ENCODE measurements at places on chromosomes 7 and 10.

GRCh38 chr10:31083765-31084184 is 52.1 kb upstream of the ZNF438 start:
- peak; percentile 50 for DNase-seq

DNA sequence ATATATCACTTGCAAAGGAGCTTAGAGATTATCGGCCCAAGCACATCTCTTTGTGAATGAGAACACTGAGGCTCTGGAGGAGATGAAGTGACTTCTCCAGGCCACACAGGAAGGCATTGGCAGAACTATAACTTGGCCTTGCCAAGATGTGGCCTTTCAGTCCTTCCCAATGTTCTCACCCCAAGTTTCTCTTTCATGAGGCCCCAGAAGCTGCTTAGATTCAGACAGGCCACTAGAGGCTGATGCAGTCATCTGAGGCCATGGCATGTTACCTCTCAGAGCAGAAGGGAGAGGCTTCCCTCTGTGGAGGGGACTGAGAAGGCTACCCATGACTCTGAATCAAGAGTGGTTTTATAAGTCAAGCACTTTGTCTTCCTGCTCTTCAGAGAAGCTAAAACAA is 1003.7 kb downstream of the LRMDA start:
- no peak for DNase-seq

DNA sequence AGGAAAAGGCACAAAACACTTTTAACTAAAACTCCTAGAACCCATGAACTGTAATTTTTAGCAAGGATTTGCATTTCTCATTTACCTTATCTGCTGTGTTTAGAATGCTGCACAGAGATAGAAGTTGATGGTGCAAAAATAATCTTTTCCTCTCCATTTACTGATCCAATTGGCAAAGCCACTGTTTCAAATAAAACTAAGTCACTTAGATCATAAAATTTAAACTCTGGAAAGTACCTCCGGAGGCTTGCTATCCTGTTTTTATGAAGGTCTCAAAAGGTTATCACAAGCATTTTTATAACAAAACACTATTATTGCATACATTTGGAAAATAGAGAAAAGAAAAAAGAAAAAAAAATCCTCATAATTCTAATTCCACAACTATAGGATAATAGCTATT is 7.6 kb downstream of the CPA2 start:
- DNase-seq = no peak

DNA sequence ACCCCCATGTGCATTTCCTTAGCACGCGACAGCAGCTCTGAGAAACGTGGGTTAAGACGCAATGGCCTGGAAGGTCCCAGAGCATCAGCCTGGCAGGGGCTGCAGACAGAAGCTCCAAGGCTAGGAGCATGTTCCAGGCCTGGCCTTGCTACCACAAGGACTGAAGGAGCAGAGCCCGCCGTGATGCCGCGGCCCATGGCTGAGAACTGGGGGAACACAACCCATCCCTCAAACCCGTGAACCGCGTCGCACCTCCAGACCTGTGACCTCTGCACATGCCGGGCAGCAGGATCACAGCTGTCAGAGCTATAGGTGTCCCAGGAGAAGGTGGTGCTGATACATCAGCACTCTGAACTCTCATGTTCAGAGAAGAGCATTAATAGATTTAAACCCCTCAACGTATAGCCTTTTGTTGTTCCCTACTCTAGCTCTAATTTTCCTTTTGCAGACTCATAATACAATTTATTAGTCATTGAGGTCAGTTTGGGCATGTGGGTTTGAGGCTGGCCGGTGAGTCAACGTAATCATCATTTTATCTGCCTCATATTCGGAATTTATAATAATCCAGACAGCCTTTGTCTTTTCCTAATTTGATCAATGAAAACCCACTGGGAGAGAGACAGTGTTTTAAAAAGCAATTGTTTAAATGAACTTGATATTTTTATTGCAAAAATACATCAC is 222.5 kb upstream of the TCERG1L start:
- no peak for DNase-seq

DNA sequence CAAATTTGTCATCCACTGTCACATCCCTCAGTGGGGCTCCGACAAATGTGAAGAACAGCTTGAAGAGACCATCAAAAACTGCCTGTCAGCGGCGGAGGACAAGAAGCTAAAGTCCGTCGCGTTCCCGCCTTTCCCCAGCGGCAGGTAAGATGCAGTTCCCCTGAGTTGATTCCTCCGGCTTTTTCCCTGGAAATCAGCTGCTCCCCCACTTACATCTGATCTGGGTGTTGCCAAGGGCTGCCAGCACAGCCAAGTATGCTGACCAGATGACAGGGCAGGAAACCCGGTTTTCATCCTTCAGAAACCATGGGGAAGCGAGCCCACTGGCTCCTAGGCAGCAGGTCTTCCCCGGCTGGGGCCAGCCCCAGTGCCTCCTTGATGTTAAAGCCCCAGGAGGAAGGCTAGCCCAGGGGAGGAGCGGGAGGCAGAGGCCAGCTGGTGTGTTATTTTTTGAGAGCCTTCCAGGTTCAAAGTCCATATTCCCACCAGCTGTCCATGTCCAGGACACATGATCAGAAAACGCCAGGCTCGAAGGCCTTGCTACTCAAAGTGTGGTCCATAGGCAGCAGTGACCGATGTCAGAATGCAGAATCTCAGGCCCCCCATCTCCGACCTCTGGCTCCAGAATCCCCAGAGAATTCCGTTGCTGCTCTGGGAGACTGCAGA is 23.4 kb downstream of the AIFM2 start:
- no peak for DNase-seq

- no peak for DNase-seq
Measured at GRCh38 chr10:43221419-43222209, 45.3 kb downstream of the RASGEF1A start.

GRCh38 chr7:74429153-74429747 is 24.5 kb upstream of the GTF2IRD1 start:
- no peak for DNase-seq

DNA sequence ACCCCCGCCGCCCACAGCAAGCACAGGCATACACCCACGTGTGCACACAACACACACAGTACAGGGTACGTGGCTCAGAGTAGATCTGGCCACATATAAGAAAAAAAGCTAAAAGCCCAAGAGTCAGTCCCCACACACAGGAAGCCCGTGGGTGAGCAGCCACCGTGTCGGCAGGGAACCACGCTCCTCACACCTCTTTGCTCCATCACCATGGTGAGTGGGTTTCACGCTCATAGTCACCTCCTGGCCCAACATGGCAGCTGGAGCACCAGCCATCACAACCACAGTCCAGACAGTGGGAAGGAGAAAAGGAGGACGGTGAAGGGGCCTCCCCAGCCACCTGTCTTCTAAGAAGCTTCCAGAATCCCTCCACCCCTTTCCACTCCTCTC is 76.0 kb upstream of the PDGFA start:
- DNase-seq = no peak

DNA sequence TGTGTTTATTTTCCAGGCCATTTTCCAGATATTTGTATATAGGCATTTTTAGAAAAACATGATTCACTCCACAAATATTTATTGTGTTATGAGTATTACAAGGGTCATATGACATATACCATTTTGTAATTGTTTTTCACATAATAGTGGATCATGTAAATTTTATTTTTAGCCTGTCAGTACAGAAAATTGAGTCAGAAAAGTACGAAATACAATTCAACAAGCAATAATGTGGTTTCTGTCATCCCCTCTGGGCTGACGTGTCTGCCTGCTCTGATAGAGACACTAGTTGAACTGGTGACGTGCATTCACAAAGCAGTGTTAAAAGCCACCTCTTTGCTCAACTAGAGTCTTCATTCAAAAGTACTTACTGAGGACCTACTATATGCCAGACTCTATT is 97.9 kb upstream of the STEAP1B start:
- no peak for DNase-seq

DNA sequence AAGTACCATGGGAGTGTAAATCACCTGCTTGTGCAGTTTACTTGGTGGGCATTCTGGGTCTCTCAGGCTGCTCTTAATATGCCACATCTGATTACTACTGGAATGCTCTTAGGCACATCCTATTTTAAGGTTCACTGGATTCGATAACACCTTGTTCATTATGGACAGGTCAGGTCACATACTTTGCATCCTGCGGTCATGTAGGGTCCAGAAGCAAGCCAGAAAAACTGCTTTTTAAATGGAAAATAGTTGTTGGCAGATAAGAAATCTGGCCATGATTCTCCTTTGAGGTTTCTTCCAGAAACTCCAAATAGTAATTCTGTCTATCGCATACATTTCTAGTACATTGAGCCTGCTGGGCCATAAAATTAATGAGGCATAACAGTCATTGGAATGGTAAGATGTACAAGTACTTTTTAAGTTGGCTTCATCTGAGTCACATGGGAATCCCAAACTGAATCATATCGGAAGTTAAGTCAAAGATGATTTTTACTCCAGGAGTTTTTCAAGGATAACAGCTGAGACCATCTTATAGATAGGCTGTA is 371.9 kb downstream of the LRRTM3 start:
- DNase-seq = no peak

GRCh38 chr7:22801912-22802311 is 20.7 kb downstream of the TOMM7 start:
- no peak for DNase-seq

DNA sequence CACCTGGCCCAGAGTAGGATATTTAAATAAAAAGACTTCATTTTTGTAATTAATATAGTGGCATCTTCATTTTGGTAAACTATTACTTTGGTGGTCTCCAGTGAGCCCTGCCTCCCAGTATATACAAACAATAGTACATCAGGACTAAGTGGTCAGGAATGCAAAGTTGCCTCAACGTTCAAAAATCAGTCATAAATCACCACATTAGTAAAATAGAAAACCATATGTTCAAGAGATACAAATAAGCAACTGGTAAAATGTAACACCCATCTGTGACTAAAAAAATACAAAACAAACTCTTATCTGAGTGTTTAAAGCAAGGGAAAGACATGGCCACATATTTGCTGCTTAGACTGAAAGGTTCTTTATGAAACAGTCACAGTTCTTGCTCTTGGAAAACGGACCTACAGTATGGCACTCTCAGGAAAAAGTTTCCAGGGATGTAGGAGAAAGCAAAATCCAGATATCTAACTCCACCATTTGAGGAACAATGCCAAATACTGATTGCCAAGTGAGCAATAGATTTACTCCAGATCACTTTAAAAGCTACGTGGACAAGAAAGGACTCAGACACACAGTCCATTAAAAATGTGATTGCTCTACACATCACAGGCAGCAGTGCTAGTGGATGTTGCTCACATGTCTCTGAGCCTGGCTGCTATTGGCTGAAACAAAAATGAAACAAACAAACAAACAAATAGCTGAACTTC is 15.1 kb upstream of the RHOBTB1 start:
- DNase-seq = no peak

GRCh38 chr10:102776779-102777456 is 33.2 kb downstream of the WBP1L start:
- no peak for DNase-seq

GRCh38 chr7:41869997-41870396 is 167.1 kb upstream of the INHBA start:
- no peak for DNase-seq

All from stimulated activated CD4-positive, alpha-beta T cell treated with anti-CD3 and anti-CD28 coated beads, Interleukin-12 subunit alpha, Interleukin-12 subunit beta, amount 100 ng/mL, for 4 hours (primary cell).